ENCODE measurements at places on chromosomes 5 and 9.
A peak's percentile ranks its signal among the peaks of the same experiment; 100 is the strongest.

DNA sequence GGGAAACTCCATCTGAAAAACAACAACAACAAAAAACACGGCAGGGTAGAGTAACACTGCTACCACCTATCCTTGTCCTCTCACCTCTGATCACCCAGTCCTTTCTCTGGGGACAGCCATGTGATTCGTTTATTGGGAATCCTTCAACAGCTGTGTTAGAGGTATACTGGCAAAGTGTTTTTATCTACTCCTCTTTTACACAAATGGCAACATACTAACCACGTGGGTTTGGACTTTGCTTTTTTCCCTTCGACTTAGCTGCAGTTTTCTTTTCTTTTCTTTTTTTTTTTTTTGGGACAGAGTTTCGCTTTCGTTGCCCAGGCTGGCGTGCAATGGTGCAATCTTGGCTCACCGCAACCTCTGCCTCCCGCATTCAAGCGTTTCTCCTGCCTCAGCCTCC, 11.2 kb upstream of the SET start:
- no peak for DNase-seq

- DNase-seq = no peak
Measured at GRCh38 chr9:129895376-129896268, 60.4 kb downstream of the USP20 start.

DNA sequence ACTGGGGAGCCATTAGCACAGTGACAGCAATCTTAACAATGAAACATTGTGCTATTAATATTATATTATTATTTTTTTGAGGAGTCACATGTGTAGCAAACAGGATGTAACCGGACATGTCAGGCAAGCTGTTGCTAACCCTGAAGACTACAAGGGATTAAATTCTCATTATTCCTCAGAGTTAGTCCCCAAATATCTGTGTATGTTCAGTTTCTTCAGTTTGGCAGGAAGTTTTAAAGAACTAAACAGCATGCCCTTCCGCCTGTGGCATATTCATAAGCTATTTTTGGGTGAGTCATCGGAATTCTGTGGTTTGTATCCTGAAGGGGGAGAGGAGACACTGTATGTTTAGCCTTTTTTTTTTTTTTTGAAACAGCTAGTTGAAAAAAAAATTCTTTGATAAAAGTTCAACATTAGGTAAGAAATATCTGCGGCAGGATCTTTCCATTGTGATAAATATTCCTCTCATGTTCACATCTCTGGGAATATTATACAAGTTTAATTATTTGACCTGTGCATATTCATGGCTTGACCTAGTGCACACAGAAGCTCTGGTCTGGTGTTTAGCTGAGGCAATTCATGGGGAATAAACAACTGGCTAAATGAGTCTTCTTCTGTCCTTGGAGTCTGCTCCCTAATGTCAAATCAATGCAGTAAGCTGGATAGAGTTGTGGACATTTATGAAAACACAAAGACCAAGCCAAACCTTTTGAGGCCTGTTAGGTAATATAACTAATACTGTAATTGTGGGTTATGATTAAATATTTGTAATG, 202.7 kb upstream of the CDKN2B start:
- DNase-seq = peak; percentile 57

DNA sequence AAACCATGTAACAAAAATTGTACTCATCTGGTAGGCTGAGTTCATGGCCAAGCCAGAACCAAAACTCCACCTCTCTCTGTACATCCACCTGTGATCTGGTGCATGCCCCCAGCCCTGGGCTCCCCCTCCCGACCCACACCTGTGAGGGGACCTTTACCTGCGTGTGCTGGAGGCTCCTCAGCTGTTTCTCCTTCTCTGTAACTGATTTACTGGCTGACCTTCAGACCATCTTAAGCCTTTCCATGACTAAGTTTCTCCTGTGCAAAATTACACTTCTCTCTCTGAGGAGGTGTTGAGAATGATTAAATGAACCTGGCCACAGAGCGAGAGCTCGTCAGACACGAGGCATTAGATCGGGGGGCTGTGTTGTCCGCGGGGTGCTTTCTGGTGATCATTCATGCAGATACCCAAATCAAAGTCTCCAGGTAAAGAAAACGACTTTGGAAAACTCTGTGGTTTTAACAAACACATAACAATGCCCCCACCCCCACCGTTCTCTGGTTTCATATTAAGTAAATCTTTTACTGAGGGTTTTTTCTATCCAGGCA, 136.4 kb downstream of the SEMA5A start:
- DNase-seq = no peak

DNA sequence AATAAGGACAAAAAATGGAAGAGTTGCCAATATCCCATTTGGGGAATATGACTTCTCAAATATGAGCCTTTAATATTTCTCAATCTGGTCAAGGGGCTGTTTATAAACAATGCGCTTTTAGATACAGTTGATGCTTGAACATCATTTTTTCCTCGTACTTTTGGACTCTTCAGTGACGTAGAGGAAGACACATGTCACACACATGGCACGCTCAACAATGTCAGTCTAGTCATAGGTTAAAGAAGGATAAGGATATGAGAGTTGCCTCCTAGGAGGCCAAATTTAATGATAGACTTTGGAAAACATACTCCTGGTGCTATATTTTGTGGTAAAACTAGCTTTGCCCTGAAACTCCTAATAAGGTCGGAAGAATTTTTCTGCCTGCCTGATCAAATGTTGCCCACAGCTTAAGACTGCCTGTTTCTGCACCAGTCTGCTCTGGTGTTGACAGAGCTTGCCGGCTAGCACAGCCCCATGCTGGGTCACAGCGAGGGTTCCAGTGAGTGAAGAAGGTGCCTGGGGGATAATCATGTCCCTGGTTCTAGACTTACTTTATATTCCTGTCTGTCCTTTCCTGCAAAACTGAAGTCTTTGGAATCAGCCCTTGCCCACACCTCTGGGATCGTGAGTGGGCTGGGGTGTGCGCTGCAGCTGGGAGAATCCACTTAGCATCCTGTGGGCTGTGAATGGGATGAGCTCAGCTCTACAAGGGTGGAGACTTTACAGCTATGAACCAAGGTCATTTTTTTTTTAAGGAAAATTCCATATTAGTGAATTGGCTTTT, 230.8 kb upstream of the IRX4 start:
- no peak for DNase-seq

GRCh38 chr5:61635271-61635670, 303.2 kb downstream of the ZSWIM6 start:
- no peak for DNase-seq

DNA sequence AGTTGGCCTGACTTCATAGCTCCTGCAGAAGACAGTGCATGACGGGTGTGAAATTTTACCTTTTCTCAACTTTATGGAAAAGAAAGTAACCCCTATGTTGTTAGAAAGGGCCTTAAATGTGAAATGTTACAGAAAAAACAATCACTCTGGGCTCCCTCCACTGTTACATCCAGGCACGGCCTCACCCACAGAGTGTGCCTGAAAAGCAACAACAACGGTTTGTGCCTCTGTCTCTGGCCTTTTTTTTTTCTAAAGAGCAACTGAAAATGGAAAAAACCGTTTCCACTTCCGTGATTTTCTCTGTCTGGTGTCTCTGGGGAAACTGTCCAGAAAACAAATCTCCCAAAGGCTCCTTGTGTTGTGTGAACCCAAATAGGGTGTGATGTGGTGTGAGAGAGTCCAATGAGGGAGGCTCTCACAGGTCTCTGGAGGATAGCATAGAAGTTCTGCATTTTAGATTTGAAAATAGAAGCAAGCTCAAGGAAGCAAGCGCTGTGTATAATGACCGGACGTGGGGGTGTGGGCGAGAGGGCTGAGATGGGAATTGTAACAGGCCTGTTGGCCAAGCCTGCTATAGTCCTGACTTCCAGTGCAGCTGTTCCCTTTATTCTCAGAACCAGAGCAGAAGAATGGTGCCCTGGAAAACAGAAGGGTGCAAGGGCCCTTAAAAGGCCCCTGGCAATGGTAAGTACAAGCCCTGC, 221.8 kb upstream of the TUT7 start:
- no peak for DNase-seq

- DNase-seq = no peak
Measured at GRCh38 chr9:17731308-17731707, 152.4 kb downstream of the SH3GL2 start.
